CD4-positive, alpha-beta T cell treated with Interleukin-2 at 100 ng/mL for 4 hours (primary cell): ENCODE measurements at places on chromosomes 13 and 19.

DNA sequence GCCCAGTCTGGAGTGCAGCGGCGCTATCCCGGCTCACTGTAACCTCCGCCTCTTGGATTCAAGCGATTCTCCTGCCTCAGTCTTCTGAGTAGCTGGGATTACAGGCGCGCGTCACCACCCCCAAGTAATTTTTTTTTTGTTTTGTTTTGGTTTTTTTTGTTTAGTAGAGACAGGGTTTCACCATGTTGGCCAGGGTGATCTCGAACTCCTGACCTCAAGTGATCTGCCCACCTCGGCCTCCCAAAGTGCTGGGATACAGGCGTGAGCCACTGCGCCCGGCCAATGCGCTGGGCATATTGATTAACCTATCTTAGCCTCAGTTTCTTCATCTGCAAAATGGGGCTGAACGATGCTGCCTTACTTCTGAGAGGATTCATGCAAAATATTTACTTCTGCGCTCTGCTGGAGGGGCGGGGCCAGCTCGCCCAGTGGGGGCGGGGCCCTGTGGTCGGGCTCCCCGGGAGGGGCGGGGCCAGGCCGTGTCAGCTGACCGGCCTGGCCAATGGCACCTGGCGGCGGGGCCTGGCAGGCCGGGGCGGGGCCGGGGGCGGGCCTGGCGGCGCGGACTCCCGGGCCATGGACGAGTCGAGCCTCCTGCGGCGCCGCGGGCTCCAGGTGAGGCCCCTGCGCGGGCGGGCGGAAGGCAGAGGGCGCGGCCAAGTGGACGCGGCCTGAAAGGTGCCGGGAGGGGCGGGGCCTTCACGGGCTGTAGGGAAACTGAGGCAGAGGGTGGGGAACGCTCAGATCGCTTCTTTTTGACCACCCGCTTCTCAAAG lies at the start of gene MAST3:
MAST3 (plus strand) TSS at position 562 of the 776 bp plus-strand sequence; CDS start at position 577, 15 bp downstream.
- DNase-seq, result peak; percentile 94

GRCh38 chr19:16631465-16631864 lies 3.5 kb upstream of the MED26 start:
- DNase-seq, result no peak

GRCh38 chr13:85651440-85651839 lies 147.8 kb downstream of the SLITRK6 start:
- no peak for DNase-seq

GRCh38 chr13:41056194-41056593 lies 5.1 kb upstream of the WBP4 start:
- DNase-seq, result no peak

- DNase-seq, result no peak
These were observed 89.7 kb downstream of the AKAP11 start for GRCh38 chr13:42361701-42362100.

DNA sequence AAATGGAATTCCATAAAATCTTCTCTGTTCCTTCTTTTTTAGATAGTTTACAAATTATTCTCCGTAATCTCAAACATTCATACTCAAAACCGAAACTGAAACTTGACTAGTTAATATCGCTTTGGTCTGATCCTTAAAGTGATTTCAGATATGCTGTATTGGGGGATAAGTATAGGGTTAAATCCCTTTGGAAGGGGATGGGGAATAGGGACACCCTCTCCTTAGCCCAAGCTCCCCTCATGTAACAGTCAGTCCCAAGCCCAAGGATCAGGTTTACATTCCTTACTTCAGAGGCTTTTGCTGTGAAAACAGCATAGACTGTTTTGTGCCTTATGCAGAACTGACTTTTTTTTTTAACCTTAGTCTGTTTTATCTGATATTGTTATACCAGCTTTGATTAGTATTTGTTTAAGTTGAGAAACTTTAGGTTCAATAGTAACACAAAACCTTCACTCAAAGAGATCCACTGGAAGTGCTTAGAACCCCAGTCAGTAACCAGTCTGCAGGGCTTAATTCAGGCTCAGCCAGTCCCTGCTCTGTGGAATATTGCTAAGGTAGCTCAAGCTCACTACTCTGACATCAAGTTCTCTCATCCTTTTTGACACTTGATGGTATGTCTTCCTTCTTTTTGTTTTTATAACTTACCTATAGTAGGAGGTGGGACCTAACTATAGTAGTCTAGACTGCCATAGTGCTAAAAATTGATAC lies 10.5 kb downstream of the CDADC1 start:
- DNase-seq, result peak; percentile 14

DNA sequence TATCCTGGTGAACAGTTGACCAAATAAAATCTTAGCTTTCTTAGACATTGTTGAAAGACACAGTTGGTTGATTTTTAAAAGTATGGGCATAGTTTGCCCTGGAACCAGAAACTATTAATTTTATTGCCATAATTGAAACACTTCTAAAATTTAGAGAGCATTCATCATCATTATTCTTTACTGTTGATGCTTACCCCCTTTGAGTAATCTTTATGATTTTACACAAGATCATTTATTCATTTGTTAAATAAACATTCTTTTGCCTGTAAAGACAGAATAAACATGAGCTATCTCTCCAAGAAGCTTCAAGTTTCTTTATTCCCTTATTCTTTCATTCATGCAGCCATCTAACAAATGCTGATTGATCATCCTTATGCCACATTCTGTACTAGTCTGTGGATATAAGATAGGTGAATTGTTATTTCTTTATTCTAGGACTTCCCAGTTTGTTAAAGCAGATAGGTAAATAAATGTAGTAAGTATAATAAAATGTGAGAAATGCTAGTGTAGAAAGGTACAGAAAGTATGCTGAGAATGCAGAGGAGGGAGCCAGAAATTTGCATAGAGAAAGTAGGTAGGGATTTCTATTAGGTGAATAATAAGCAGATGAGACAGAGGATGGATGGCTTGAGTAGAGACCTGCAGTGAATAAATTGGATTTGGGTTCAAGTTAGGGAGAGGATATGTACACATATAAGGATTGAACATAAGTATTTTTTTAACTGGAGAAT lies 8.2 kb downstream of the SERTM1 start:
- no peak for DNase-seq

- DNase-seq, result no peak
These were observed 38.9 kb upstream of the AMER2 start for GRCh38 chr13:25210842-25211569.

DNA sequence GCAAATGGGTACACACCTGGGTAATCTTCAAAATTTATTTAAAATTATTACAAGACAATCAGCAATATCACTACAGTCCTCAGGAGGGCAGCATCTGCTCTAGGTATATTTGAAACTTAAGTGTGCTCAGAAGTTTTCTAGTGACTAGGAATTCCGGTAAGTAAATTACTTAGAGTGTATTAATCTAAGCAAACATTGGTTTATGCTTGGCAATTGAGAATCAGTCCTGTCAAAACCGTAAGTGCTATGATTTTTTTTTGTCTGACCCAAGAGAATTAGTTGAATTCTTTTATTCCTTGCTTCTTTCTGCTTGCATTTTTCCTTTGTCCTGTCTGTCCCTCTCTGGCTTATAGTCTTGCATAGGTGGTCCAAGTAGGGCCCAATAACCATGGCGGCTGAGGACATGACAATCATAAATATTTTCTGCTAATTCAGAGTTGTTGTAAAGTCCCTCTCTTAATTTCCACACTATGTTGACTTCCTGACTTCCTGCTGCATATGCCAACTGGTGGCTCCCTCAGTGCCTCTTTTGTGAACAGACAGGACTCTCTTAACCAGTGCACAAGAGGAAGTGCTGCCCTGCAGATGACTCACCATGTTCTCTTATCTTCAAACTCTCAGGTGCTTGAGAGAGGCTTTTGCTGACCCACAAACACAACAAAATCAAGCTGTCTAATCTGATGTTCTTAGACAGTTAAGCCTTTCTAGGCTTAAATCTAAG lies 82.2 kb downstream of the SLAIN1 start:
- peak; percentile 39 for DNase-seq

GRCh38 chr13:41006306-41006705 lies 12.8 kb downstream of the ELF1 start:
- DNase-seq, result no peak

GRCh38 chr13:77028202-77028601 lies 1.2 kb upstream of the FBXL3 start:
- DNase-seq, result no peak

GRCh38 chr13:98467263-98467985 lies 109.5 kb downstream of the STK24 start:
- DNase-seq, result no peak

DNA sequence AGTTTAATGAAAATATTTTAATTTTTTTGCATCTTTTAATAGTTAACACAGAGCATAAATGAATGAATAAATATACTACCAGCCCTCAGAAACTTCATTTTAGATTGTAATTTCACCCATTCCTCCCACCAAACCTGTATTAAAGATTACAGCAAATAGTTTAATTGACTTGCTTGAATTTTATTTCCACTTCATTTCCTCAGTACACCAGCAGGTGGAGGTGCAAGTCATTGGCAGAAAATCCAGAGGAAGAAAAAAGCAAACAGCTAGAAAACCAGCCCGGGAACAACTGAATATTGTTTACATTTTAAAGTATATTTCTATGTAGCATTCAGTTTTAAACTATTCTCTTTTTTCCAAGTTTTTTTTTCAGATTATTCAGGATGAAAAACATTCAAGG lies 177.8 kb downstream of the OLFM4 start:
- no peak for DNase-seq

DNA sequence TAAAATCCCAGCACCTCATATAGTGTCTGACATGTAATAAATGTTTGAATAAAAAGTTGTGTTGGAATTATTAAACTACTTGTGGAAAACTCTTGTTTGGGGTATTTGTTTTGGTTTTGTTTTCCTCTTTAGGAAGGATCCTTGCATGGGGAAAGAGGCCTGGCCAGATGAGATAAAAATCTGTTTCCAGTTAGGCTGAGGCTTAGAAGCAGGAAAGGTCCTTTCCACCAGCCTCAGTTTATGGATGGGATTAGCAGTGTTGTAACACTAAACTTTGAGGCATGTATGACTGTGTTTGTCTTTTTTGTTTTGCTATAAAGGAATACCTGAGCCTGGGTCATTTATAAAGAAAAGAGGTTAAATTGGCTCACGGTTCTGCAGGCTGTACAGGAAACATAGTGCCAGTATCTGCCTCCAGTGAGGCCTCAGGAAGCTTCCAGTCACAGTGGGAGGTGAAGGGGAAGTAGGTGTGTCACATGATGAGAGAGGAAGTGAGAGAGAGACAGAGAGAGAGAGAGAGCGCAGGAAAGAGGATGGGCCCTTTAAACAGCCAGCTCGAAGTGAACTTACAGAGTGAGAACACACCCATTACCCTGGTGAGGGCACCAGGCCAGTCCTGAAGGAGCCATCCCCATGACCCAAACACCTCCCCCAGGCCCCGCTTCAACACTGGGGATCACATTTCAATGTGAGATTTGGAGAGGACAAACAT lies 21.6 kb downstream of the SPATA13 start:
- DNase-seq, result no peak

GRCh38 chr19:41359741-41360140 lies 4.2 kb downstream of the B9D2 start:
- no peak for DNase-seq

GRCh38 chr19:35291259-35291658 lies 702 bp upstream of the MAG start:
- DNase-seq, result no peak

GRCh38 chr19:41441321-41441945 lies 1.5 kb upstream of the ERICH4 start:
- no peak for DNase-seq

DNA sequence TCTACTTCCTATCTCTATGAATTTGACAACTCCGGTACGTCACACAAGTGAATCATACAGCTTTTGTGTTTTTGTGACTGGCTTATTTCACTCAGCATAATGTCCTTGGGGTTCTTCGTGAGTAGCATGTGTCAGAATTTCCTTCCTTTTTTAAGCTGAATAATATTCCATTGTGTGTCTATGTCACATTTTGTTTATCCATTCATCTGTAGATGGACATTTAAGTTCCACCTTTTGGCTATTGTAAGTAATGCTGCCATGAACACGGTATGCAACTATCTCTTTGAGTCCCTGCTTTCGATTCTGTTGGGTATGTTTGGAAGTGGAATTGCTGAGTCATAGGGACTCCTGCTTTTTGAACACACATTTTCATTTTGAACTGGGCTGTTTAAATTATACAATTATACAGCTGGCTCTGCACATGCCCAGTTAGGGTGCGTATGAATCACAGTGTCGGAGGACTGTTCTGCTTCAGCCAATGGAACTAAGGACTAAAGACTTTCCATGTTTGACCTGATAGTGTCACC lies 43.0 kb upstream of the C13orf42 start:
- DNase-seq, result no peak

DNA sequence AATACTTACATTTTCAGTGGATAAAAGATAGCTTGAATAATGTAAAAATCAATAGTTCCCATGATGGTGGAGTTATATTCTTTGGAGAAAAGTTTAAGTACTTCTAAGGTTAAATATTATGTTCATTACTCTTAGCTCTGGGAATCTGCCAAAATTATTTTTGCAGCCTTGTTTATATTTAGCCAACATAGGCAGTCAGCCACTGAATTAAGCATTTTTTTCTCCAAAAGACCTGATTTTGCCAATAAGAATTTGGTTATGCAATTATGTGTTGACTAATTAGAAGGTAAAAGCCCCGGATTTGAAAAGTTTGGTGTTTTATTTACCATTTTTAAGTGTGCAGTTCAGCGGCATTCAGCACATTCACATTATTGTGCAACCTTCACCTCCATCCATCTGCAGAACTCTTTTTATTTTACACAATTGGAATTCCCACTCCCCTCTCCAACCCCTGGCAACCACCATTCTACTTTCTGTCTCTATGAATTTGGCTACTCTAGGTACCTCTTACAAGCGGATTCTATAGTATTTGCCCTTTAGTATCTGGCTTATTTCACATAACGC lies 90.1 kb upstream of the C1QTNF9B start:
- DNase-seq, result no peak

- DNase-seq, result no peak
These were observed 33.9 kb upstream of the MBNL2 start for GRCh38 chr13:97188207-97188606.

GRCh38 chr19:54506079-54506478 lies 3.4 kb downstream of the LAIR2 start:
- no peak for DNase-seq

- no peak for DNase-seq
These were observed 1370.3 kb upstream of the SLC10A2 start for GRCh38 chr13:104436555-104436954.

GRCh38 chr19:32802840-32803239 lies 66.7 kb downstream of the SLC7A9 start:
- DNase-seq, result no peak

DNA sequence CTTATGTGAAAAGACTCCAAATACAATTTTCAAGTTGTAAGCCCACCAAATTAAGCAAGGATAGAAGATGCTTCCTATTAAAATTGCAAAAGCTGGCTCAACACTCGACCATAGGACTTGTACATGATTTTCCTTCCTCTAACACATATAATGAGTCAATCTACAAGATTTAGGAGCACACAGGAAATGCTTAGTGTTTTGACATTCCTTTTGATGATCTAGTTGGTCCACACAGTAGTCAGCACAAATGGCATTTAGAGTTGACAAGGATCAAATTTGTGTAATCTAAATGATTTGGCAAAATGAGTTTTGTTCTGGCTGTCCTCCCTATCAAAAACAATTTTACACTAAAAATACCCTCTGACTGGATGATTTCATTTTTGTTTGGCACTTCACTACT lies 340.2 kb downstream of the DIAPH3 start:
- no peak for DNase-seq
